Bone marrow (tissue), 2 donors: ENCODE measurements at places on chromosomes 5 and 9.

- DNase-seq: peak; percentile 29
These were observed 53.1 kb downstream of the GPR107 start for GRCh38 chr9:130106860-130107233.

GRCh38 chr5:92969191-92969780, 611.7 kb downstream of the NR2F1-AS1 start:
- DNase-seq: no peak

DNA sequence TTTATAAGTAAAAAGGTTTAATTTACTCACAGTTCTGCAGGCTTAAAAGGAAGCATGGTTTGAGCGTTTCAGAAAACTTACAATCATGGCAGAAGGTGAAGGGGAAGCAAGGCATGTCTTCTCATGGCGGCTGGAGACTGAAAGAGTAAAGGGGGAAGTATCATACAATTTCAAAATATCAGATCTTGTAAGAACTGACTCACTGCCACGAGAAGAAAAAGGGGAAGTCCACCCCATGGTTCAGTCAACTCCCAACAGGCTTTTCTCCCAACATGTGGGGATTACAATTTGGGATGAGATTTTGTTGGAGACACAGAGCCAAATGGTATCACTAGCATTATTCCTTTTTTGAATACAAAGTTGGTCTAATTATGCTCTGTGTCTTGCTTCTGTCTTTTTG, 627.9 kb upstream of the ST8SIA4 start:
- no peak for DNase-seq

GRCh38 chr5:20522905-20523482, 535.0 kb upstream of the CDH18 start:
- no peak for DNase-seq

- no peak for DNase-seq
These were observed 95.1 kb downstream of the TTC39B start for GRCh38 chr9:15211815-15212495.
